Activated naive CD8-positive, alpha-beta T cell treated with anti-CD3 and anti-CD28 coated beads, Interleukin-2, amount 10 ng/mL, durations not matched to agents 7 days and 5 days (primary cell): ENCODE measurements at places on chromosomes 4 and X. TPM values are rescaled to one million over a fixed set of nuclear protein-coding genes. Genes with fewer than 3 reads are reported as not detected.

Gene BMP2K
- total RNA-seq = 22.6 TPM

Gene VAMP7
- total RNA-seq = 27.9 TPM

Gene SLC9B1
- total RNA-seq = 2.5 TPM

Gene GPR78
- total RNA-seq = not detected

DNA sequence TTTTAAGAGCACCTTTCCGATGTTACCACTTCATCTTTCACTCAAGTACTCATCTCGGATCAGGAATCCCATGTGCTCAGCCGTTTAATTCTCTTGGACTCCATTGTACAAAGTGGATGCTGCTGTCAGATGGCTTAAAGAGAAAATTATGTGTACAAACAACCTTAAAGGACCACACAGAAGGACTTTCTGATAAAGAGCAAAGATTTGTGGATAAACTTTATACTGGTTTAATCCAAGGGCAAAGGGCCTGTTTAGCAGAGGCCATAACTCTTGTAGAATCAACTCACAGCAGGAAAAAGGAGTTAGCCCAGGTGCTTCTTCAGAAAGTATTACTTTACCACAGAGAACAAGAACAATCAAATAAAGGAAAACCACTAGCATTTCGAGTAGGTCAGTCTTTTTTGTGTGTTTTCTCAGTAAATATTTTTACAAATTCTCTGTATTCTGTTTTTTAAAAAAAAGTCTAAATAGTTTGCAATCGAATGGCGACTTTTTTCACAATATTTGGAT lies 20.1 kb downstream of the MMAA start:
- H3K36me3 ChIP-seq = peaks cover 28% of the 10 kb centered on the region
- H3K4me3 ChIP-seq = no peak overlapping the region
- no peaks in the 10 kb centered on the region for H3K27me3 ChIP-seq
- DNase-seq = no peak
- peaks cover 7% of the 10 kb centered on the region for H3K4me1 ChIP-seq

DNA sequence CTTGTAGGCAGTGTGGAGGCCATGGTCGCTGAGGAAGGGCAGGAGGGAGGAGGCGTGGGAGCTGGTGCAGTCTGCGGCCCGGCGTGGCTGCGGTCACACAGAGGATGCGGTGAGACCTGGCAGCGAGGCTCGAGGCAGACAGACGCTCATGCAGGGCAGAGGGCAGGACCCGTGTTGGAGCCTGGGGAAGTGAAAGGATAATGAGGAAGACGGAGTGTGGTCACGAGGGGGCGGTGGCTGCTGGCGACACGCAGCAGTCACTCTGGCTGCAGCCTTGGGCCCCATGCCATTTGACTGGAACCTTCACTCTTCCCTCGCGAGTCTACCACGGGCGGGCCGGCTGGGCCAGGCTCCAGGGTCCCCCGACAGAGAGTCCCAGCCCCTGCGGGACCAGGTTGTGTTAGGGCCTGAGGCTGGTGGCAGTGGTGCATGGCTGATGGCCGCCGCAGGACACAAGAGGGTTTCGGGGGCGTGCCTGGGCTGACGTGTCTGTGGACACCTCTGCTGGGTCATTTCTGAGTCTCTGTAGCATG lies 68.8 kb upstream of the HGFAC start:
- no peaks in the 10 kb centered on the region for H3K36me3 ChIP-seq
- H3K27ac ChIP-seq = no peak overlapping the region
- no peak overlapping the region for H3K4me3 ChIP-seq
- peaks cover 20% of the 10 kb centered on the region for H3K4me1 ChIP-seq
- H3K27me3 ChIP-seq = peaks cover 31% of the 10 kb centered on the region

DNA sequence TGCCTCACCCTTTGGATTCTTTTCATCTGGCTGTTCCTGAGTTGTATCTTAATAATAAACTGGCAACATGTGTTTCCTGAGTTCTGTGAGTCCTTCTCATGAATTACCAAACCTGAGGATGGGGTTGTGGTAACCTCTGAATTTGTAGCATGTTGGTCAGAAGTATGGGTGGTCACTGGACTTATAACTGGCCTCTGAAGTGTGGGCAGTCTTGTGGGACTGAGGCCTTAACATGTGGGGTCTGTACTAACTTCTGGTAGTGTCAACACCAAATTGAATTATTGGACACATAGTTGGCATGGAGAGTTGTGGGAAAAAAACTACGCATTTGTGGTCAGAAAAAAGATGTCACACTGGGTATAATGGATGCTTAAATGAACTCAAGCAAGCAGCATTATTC lies 45.0 kb upstream of the TNIP3 start:
- peaks cover 3% of the 10 kb centered on the region for H3K36me3 ChIP-seq
- no peaks in the 10 kb centered on the region for H3K27me3 ChIP-seq
- H3K4me1 ChIP-seq = no peaks in the 10 kb centered on the region
- H3K4me3 ChIP-seq = no peak overlapping the region

- H3K4me3 ChIP-seq = no peak overlapping the region
- DNase-seq = no peak
- H3K27ac ChIP-seq = no peak overlapping the region
- no peaks in the 10 kb centered on the region for H3K27me3 ChIP-seq
- no peaks in the 10 kb centered on the region for H3K36me3 ChIP-seq
- H3K4me1 ChIP-seq = no peaks in the 10 kb centered on the region
Measured at GRCh38 chr4:111649308-111649707, 495.9 kb upstream of the FAM241A start.

DNA sequence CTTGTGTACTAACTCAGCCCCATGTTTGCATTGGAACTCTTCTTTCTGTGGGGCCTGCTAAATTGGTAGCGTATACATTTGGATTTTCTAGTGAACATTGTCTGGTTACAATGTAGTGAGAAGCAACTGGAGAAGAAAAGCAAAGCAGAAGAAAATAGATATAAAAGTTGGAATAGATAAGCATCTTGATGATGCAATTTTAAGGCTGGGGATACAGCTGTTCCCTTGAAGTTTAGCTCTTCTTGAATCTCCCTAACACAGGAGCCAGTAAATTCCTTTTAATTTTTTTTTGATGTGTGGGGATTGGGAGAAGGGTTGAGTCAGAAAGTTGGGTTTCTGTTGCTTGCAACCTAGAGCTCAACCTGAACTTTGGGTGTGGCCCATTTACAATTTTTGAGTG lies 308.1 kb downstream of the STIM2 start:
- peaks cover 3% of the 10 kb centered on the region for H3K27me3 ChIP-seq
- H3K4me1 ChIP-seq = no peaks in the 10 kb centered on the region
- H3K4me3 ChIP-seq = no peak overlapping the region
- H3K27ac ChIP-seq = no peak overlapping the region

DNA sequence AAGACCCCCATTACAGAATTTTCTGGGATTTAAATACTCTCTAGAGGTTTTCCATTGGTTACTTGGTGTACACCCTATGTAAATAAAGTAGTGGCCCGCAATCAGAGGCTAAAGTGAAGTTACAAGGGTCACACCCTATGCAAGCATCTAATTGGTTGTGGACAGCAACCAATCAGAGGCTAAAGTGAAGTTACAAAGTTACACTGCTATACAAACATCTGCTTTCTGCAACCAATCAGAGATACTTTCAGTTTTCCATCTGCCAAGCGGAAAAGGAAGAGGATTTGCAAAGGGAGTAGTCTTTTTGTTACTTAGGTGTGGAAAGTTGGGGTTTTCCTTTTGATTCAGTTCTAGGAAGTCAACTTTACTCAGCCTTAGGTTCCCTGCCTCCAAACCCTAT lies 2.0 kb upstream of the ATRX start:
- peak overlapping the region; percentile 85 for H3K27ac ChIP-seq
- H3K27me3 ChIP-seq = no peaks in the 10 kb centered on the region
- DNase-seq = no peak
- H3K36me3 ChIP-seq = peaks cover 3% of the 10 kb centered on the region

DNA sequence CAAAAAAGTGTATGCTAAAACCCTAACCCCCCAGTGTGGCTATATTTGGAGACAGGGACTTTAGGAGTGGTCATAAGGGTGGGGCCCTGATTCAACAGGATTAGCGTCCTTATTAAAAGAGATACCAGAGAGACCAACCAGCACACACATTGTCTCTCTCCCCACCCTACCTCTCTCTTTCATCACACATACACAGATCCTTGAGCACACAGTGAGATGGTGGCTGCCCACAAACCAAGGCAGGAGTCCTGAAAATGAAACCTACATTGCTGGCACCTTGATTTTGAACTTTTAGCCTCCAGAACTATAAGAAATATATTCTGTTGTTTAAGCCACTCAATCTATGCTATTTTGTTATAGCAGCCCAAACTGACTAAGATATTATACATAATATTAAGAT lies 224.2 kb downstream of the KDR start:
- H3K27me3 ChIP-seq = peaks cover 3% of the 10 kb centered on the region
- no peak overlapping the region for H3K27ac ChIP-seq
- DNase-seq = no peak
- no peaks in the 10 kb centered on the region for H3K36me3 ChIP-seq
- H3K4me1 ChIP-seq = no peaks in the 10 kb centered on the region

DNA sequence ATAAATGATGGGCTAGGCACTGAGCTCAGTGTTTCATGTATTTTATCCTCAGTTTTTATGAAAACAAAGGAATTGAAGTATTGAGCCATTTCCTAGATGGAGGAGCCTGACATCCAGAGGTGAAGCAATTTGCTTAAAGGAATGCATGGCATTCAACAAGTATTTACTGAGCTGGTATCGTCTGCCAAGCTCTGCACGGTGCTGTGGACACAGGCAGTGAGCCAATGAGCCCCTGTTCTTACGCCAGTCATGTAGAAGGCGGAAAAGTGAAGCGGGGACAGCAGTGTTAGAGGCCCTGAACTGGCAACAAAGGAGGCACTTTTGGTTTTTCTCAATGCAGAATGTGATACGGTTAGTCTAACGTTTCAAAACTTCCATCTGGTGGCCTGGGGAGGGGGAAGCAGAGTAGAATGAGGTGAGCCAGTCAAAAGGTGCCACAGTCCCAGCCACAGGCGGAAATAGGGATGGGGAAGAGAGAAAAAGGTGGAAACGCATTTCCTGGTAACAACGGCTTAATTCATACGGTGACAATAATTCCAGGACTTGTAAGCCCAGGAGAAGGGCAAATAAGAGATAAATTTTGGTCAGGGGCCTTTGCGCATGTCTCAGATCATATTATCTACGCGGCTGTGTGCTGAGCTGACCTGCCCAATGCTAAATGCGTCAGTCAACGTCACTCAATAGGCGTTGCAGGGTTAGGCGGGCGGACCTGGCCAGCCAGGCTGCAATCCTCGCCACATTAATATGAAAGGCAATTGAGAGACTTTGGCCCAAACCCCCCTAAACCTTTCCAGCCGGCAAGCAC lies 133.9 kb downstream of the AFAP1 start:
- peaks cover 4% of the 10 kb centered on the region for H3K36me3 ChIP-seq
- peaks cover 6% of the 10 kb centered on the region for H3K4me1 ChIP-seq
- no peak overlapping the region for H3K4me3 ChIP-seq

DNA sequence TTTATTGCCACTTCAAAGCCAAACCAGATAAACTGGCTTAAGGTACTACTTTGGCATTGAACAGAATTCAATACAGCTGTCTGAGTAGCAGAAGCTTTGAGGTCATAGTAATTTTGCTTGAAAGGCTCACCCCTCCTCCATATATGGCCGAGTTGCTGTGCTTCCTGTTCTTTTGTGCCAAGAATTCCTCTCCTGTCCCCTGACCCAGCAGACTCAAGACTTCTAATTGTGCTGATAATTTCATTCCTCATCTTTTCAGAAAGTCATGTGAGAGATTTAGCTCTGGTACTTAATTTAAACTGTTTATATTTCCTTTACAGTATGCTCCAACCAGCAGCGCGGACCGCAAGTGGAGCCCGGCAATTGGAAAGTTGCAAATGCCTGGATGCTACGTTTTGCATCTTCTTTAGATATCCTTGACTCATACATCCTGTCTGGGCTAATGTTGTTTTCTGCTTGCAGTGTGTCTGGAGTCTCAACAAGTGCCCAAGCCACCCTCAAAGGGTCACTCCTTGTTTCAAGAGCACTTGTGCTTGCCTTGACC lies 373.4 kb downstream of the PDGFC start:
- H3K27me3 ChIP-seq = no peaks in the 10 kb centered on the region
- DNase-seq = no peak
- no peaks in the 10 kb centered on the region for H3K4me1 ChIP-seq
- no peak overlapping the region for H3K27ac ChIP-seq

- peaks cover 8% of the 10 kb centered on the region for H3K36me3 ChIP-seq
- H3K27me3 ChIP-seq = peaks cover 2% of the 10 kb centered on the region
- no peak overlapping the region for H3K4me3 ChIP-seq
- no peak overlapping the region for H3K27ac ChIP-seq
- no peak for DNase-seq
Measured at GRCh38 chr4:73034896-73035295, 34.6 kb downstream of the COX18 start.

DNA sequence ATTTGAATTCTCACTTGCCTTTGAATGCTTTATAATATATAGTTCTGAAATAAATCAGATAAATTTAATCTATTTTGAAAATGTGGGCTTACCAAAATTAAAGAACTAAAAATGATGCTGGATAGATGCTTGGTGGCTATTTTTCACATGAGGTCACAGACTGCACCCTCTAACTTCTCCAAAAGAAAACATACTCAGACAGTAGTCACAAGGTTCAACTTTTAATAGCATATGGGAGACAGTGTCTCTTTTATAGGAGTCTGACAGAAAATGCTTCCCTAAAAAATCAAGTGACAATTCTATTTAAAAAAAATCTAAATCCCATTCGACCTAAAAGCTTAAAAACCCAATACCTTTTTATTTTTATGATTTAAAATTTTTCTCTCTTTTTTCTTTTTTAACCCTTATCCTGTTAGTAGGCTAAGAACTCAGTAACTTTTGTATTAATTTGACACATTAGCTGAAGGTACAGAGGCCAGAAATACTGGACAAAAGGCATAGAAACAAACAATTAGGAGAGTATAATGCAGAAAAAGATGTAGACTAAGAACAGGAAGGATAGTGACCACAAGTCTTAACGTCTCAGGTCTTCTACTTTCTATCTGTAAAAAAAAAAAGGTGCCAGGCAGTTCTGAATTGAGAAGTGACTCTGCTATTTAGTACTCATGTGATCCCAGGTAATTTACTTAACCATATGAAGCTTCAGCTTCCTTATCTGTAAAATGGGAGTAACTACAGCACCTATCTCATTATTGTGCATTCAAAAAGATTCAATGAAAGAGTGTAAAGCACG lies 7.6 kb downstream of the TIGD4 start:
- peaks cover 2% of the 10 kb centered on the region for H3K36me3 ChIP-seq
- H3K4me1 ChIP-seq = peaks cover 6% of the 10 kb centered on the region

- no peak overlapping the region for H3K4me3 ChIP-seq
- DNase-seq = no peak
- H3K27me3 ChIP-seq = peaks cover 2% of the 10 kb centered on the region
- H3K4me1 ChIP-seq = peaks cover 4% of the 10 kb centered on the region
- H3K27ac ChIP-seq = no peak overlapping the region
Measured at GRCh38 chr4:836750-837301, 10.9 kb upstream of the CPLX1 start.

- H3K4me1 ChIP-seq = no peaks in the 10 kb centered on the region
- DNase-seq = no peak
- no peak overlapping the region for H3K4me3 ChIP-seq
- no peak overlapping the region for H3K27ac ChIP-seq
- no peaks in the 10 kb centered on the region for H3K36me3 ChIP-seq
- H3K27me3 ChIP-seq = no peaks in the 10 kb centered on the region
Measured at GRCh38 chrX:112874614-112875013, 34.0 kb upstream of the AMOT start.

DNA sequence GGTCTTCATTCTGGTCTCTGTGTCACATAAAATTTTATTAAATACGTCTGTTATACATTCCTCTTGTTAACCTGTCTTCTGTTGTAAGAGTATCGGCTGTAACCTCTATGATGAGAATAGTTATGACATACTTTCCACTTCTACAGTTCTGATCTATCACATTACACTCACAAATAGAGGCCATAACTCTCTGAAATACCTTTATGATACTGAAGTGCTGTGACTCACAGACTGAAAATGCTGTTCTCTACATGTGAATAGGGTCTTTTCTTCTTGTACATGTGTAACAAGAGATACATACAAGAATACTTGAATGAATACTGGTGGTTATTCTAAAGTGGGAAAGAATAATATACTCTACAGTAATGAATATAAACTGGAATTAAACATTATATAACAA lies 1047.6 kb downstream of the TECRL start:
- no peak overlapping the region for H3K4me3 ChIP-seq
- H3K4me1 ChIP-seq = no peaks in the 10 kb centered on the region
- H3K27me3 ChIP-seq = no peaks in the 10 kb centered on the region
- no peak overlapping the region for H3K27ac ChIP-seq
- no peaks in the 10 kb centered on the region for H3K36me3 ChIP-seq
